Left forelimb (tissue), 1 donor: ENCODE measurements at places on chromosomes 7 and 10.

GRCh38 chr10:88026031-88026430 is 162.6 kb downstream of the PTEN start:
- DNase-seq, result no peak

- no peak for DNase-seq
Measured at GRCh38 chr7:23268746-23269145, 22.2 kb downstream of the GPNMB start.

GRCh38 chr7:94056796-94057207 is 52.6 kb upstream of the BET1 start:
- DNase-seq, result no peak

- peak; percentile 85 for DNase-seq
Measured at GRCh38 chr10:73096041-73096448, 621 bp downstream of the P4HA1 start.

DNA sequence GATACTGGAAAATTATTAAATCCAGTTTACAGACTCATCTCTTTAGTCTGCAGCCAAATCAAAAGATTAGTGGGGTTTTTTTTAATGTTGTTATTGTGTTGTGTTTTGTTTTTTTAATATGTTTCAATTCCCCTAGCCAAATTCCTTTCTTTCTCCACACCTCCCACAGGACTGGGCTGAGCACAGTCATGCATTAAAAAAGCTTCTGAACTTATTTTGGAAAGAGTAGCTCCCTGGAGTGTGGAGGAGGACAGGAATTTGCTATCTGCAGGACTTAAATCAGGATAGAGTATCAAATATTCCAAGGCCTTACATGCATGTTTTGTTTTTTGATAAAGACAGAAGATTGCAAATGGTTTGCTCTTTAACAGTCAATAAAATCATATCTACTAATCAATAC is 90.7 kb downstream of the GNAI1 start:
- no peak for DNase-seq

DNA sequence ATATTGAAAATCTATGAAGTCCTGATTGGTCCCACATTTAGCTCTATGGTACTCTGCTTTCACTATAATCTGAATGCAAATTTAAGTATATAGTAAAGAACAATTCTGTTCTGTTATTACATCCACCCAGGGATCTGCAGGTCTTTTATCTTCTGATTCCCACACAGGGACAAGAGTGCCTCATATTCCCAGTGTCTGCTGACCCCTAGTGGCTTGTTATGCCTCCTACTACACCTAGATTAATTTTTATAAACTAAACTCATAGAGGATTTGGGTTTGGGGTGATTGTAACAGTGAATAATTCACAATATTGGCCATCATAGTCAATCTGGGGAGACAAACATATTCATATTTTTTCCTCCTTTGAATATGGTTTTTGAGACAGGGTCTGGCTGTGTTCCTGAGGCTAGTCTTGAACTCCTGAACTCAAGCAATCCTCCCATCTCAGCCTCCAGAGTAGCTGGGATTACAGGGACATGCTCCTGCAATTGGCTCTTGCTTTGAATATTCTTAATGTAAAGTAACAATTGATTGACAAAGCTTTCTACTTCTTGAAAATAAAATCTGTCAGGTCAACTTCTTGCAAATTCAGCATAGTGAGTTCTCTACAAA is 282.1 kb downstream of the KCND2 start:
- DNase-seq, result no peak

- DNase-seq, result no peak
Measured at GRCh38 chr7:77443042-77443441, 26.9 kb upstream of the GSAP start.

DNA sequence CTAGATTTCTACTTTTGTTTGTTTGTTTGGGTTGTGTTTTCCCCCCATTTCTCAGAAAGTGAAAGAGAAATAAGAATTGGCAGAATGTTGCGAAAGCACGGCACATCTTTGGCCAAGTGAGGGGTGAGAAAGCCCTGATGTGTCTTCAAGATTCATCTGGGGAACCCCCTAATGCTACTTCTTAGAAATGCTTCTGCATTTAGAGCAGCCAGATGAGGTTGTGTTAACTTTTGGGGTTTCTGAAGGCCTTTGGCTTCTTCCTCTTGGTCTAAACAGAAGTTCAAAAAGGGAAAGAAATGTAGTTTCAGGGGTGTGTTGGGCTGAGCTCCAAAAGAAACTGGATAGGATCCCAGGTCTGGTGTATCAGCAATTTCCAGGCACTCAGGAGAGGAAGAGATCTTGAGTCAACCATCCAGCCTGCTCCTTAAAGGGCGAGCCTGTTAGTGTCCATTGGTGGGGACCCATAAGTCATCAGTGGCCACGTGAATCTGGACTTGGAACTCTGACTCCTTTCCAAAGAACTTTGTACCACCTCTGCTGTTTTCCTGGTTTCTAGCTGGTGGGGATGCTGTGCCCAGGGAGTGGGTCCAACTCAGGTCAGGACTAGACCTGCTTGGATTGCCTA is 6.5 kb downstream of the DUSP5 start:
- DNase-seq, result no peak

- no peak for DNase-seq
Measured at GRCh38 chr7:12534046-12534445, 36.5 kb upstream of the SCIN start.

- DNase-seq, result no peak
Measured at GRCh38 chr7:100394077-100394476, 20.8 kb downstream of the PILRA start.

DNA sequence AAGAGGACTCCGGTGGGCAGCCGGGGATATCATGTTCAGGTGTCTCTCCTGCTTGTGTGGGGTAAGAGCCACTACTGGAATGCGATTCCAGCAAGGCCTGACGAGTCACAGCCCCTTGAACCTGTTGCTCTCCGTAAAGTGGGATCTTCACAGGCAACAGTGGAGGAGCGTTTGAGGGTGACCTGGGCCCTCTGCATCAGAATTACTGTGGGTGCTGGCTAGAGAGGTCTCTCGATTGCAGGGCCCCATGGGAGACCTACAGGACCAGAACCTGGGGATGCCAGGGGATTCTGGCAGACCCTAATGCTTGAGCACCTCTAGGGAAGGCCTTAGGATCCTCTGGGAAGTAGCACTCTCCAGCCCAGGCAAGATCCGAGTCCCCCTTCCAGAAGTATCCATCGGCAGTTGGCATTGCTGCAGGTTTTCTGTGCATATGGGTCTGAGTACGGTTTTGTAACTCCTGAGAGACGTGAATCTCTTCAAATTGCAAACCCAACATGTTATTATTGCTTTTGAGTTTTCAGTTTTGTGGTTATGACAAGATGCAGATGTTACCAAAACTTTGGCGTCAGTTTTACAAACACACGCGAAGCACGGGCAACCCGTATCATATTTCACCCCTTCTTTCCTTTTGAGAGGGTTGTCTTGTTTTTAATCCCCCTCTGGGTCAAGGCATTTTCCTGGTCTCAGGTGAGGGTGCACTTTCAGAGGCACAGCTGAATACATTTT is 4.6 kb downstream of the MGMT start:
- no peak for DNase-seq

GRCh38 chr10:125062914-125063230 is 97.5 kb downstream of the CTBP2 start:
- DNase-seq, result no peak

- no peak for DNase-seq
Measured at GRCh38 chr10:110739811-110740271, 95.7 kb downstream of the RBM20 start.

- no peak for DNase-seq
Measured at GRCh38 chr7:5394264-5395105, 29.1 kb downstream of the TNRC18 start.

- DNase-seq, result no peak
Measured at GRCh38 chr7:107816011-107816566, 13.1 kb upstream of the SLC26A3 start.

DNA sequence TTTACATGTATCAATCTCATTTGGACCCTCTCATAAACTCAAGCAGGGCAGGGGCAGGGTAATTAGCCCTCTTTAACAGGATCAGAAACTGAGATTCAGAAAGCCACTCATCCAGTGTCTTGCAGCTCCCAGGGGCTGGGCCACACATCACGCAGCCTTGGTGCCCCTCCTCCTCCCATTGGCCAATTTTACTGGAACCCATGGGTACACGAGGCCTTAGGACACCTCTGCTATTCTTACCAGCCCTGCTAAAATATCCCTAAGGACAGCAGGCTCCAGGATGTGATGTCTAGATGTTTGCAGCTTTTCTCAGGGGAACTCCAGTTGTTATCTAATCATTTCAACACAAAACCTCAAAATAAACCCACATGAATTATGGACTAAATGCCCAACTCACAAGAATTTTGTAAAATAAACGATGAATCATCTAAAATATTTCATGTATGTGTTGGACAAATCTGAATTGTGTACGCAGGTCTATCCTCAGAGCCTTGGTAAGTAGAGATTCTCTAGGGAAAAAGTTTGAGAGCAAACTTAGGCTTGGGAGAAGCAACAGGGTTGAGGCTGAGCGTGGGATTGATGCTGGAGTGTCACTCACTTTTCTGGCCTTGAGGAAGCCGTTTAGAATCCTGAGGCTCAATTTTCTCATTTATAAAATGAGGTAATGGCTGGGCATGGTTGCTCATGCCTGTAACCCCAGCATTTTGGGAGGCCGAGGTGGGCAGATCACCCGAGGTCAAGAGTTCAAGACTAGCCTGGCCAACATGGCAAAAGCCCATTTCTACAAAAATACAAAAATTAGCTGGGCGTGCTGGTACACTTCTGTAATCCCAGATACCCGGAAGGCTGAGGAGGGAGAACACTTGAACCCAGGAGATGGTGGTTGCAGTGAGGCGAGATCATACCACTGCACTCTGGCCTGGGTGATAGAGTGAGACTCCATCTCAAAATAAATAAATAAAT is 69.7 kb upstream of the TNS3 start:
- DNase-seq, result no peak

DNA sequence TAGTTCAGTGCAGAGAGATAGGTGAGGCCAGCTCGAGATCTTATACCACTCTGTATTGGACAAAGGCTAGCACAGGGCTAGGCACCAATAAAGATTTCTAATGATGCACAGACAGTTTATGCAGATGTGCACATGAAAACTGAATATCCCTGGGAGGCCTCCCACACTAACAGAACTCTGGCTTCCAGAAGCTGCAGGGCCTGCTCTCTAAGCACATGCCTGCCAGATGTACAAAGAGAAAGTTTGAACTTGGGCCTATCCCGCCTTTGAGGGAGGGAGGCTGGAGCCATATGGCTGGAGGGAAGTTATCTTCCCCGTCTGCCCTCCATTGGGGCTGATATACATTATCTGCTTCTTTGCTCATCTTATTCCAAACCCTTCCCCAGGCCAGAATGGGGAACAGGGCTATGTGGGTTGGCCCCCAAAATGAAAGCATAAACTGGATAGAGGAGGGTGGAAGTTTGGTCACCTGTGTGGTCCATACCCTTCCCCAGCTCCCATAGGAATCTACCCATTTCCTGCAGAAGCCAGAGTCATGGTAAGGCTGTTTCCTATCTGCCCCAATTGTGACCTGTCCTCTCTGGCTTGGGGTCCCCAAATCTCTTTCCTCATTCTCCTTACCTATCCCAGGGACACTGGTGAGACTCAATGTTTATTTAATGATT is 3.8 kb downstream of the KAZALD1 start:
- DNase-seq, result no peak

DNA sequence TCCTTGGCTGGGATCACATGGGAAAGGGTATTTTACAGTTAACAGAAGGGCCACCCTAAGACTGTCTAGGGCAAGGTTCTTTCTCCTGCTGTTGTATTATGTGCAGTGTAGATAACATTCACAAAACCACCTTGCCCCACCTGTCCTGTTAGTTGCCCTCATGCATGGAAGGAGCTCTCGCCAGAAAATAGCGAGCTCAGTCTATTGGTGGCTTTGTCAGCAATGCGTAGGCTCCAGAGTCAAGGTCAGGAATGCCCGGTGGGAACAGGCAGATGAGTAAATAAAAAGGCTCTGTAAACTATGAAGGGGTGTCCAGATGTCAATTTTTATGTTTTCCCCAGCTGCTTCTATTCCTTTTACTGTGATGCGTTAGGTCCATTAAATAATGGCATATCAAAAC is 107.1 kb upstream of the WDR11 start:
- no peak for DNase-seq

- DNase-seq, result no peak
Measured at GRCh38 chr7:27243340-27244163, 950 bp downstream of the EVX1 start.

DNA sequence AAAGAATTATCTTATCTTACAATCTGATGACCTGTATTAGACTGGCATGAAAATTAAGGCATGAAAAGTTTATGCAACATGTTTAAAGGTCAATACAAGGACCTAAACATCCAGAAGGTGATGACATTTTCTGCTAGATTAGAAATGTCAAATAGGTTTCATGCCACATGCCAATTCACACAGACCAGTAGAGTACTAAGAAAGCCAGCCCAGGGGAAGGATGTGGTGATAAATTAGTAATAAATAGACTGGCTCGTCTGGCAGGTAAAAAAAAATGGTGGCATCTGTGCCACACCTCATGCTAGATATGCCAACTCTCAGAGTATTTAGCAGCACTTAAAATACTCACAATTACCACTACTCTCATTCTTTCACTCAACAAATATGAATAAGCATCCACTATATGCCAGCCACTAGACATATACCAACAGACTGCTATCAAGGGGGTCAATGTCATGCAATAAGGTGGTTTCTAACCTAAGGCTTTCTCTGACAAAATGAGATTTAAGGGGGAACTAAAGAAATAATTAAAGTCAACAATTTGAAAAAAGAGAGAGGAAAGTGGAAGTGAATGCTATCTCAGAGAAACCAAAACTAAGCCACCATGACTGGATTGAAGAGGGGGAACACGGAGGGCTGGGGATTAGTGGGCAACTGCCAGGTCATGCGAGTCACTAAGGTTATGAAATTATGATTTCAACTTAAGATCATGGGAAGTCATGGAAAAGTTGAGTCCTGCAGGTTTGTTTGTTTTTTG is 83.5 kb downstream of the SGMS1 start:
- DNase-seq, result no peak

GRCh38 chr7:26293569-26294308 is 2.1 kb downstream of the SNX10 start:
- no peak for DNase-seq
